ENCODE measurements at places on chromosomes 3 and 15.

GRCh38 chr3:151085889-151086483, 522 bp downstream of the MED12L start:
- DNase-seq, result no peak

- DNase-seq, result no peak
These were observed 102.2 kb upstream of the ARRDC4 start for GRCh38 chr15:97858296-97858695.

GRCh38 chr3:129942296-129942695, 32.2 kb upstream of the TRH start:
- DNase-seq, result no peak

DNA sequence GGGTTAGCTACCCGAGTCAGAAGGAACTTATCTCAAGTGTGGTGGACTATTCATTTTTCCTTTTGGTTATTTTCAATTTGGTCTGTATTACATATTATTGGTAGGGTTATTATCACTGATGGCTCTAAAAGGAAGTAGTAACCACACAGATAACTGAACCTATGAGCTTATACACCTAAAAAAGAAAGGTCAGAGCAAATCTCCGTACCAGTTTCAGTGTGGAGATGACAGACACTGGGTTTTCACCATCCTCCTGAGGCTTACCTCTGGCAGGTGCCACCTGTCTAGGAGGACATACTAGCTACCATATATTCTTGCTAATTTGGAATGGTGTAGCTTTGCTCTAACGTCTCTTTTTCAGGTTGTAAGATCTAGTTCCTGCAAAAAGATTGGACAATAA, 10.2 kb downstream of the GAP43 start:
- no peak for DNase-seq

- no peak for DNase-seq
These were observed 51.8 kb downstream of the KLF13 start for GRCh38 chr15:31378363-31378903.

DNA sequence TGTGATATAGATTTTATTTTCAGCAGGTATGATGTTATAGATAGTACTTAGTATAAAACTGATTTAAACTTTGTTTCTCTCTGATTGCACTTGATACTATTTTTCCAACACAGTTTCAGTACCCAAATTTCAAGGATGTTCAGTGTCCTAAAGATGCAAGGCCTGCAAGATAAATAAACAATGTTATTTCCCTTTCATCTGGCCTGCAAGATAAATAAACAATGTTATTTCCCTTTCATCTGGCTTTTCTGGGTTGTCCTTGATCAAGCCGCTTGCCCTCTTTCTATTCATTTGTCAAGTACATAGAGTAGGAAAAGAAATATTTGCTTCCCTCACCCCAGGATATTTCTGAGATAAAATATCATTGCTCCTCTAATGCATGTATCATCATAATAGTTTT, 571.0 kb downstream of the FGF12 start:
- DNase-seq, result no peak

DNA sequence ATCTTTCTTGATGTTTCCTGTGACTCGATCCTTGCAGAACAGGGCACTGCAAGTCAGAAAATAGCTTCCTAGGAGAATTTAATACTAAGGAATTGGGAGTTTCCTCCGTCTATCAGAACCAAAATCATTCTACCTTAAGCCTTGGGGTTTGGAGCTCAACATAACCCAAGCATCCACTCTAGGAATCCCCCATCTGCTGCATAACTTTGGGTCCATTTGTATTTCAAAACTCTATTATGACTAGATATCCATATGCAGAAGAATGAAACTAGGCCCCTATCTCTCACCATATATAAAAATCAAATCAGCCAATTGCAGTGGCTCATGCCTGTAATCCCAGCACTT, 61.7 kb upstream of the AKAP13 start:
- no peak for DNase-seq

DNA sequence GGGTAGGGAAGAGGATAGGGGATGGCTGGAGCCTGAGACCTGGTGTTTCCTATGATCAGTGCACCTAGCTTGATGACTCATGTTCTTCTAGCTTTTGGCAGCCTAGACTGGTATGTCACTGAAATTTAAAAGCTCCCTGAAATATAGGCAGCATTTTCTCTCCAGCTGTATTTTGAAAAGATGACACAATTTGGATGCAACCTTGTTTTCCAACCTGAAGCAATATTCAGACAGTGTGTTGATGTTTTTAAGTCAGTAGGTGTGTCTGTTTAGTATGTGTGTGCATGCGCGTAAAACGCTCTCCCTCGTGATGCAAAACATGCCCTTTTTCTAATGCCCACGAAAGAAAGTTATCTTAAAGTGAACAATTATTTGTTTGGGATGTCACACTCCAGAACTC, 58.5 kb downstream of the RPL22L1 start:
- no peak for DNase-seq

DNA sequence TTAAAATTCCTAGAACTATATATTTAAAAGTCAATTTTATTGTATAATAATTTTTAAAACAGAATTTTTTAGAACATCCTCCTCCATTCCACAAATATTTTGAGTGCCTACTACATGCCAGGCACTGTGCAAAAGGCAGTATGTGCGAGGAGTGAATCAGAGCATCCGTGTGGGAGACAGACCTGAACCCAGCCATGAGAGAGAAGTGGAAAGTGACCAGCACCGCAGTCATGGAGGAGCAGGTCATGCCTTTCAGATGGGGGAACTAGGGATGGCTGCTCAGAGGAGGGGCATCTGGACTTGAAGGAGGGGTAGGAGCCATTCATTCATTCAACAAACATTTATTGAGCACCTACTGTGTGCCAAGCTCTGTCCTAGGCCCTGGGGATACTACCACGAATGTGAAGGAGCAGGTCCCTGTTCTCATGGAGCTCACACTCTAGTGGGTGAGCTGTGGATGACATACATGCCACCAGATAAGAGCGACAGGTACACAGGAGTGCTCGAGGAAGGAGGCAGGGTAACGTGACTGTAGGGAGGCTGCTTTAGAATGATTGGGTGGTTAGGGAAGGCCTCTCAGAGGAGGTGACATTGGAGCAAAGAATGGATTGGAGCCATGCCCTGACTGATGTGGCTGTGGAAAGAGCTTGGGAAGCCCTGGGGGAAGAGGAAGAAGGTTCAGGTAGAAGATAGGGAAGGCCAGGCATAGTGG, 3.1 kb upstream of the CHRNA3 start:
- no peak for DNase-seq

DNA sequence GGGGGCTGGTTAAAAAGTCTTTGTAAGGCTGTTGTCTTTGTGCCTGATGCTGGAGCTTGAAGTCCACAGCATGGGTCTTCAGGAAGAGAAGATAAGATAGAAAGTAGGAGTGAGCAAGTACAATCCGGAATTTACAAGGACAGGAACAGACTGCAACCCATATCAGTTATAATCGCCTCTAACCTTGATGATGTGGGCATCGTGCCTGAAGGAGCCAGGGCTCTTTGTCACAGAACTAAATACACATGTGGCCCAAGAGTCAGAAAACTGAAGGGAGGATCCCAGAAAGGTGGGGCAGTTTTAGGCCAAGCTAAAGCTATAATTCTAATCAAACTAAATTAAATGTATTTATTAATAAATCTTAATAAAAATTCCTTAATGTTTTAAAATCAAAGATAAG, 132.2 kb downstream of the TMCO5A start:
- DNase-seq, result no peak

DNA sequence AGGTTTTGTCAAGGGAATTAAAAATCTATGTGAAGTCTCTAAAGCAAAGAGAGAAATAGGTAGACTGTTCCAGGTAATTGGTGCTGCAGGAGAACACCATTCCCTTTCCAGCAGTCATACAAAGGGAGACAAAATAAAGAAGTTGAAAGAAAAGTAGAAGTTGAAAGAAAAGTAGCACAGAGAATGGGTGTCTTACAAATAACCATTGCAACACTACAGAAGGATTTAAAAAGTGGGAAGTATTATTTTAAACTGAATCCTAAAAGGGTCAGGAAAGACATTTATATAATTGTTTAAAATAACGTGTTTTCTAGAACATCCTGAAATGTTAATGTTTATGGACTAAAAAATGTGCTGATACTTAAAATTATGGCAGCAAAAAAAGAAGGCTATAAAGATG, 223.8 kb downstream of the RSRC1 start:
- DNase-seq, result no peak

GRCh38 chr3:65854606-65855304, 184.0 kb downstream of the MAGI1 start:
- no peak for DNase-seq

GRCh38 chr3:121809249-121809648, 25.6 kb downstream of the IQCB1 start:
- no peak for DNase-seq
